WTC11 (cell line): ENCODE measurements at places on chromosomes 4 and X.

DNA sequence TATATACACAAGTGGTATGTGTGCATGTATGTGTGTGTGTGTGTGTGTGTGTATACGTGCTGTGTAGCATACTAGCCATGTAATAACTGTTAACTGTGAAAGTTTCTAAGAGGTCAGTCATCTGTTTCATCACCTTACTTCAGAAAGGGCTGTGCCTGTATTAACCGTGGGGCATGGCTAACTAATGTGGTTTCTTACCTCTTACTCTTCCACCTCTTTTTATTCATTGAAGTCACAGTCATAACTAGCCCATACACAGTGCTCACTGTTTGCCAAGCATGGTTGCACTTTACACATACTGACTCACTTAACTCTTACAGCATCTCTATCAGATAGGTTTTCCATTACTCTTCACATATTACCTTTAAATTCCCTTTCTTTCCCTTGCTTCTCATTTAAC, 23.7 kb upstream of the LRAT start:
- H3K4me1 ChIP-seq: peaks cover 36% of the 10 kb centered on the region
- H3K36me3 ChIP-seq: no peaks in the 10 kb centered on the region
- H3K4me3 ChIP-seq: no peak overlapping the region
- no peak for DNase-seq
- H3K27me3 ChIP-seq: no peaks in the 10 kb centered on the region; the same call in 1 of the 2 replicates

DNA sequence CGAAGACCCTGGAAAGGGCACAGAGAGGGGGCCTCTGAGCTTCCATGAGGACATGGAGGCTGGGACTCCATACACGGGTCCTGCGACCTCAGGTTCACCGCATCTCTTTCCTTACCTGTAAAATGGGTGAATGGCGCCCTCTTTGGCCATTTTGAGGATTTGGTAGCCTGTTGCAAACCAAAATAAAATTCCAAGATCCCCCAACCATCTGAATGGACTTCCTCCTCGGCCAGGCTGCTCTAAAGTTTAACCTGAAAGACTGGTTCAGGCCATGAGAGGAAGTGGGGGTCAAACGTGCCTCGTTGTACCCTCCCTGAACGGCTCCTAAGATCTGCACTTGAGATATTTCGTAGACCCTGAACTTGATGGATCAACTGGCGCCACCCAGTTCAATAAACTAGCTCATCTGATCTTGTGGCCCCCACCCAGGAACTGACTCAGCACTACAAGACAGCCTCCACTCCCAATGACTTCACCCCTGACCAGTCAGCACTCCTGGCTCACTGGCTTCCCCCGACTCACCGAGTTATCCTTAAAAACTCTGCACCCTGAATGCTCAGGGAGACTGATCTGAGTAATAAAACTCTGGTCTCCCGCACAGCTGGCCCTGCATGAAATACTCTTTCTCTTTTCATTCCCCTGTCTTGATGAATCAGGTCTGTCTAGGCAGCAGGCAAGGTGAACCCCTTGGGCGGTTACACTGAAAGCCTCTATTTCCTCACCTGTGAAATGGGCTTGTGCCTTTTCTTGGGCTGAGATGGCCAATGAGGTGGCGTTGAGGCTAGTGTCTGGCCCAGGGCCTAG, 32.9 kb upstream of the GPR78 start:
- no peak overlapping the region for H3K4me3 ChIP-seq
- H3K4me1 ChIP-seq: peaks cover 15% of the 10 kb centered on the region
- H3K27me3 ChIP-seq: peaks cover 3% of the 10 kb centered on the region; the same call in 1 of the 2 replicates
- no peaks in the 10 kb centered on the region for H3K36me3 ChIP-seq

- DNase-seq: no peak
- no peak overlapping the region for H3K4me3 ChIP-seq
- H3K27ac ChIP-seq: no peak overlapping the region
- H3K4me1 ChIP-seq: peaks cover 34% of the 10 kb centered on the region
- no peaks in the 10 kb centered on the region for H3K27me3 ChIP-seq
Measured at GRCh38 chr4:109406337-109406931, 27.2 kb upstream of the SEC24B start.

DNA sequence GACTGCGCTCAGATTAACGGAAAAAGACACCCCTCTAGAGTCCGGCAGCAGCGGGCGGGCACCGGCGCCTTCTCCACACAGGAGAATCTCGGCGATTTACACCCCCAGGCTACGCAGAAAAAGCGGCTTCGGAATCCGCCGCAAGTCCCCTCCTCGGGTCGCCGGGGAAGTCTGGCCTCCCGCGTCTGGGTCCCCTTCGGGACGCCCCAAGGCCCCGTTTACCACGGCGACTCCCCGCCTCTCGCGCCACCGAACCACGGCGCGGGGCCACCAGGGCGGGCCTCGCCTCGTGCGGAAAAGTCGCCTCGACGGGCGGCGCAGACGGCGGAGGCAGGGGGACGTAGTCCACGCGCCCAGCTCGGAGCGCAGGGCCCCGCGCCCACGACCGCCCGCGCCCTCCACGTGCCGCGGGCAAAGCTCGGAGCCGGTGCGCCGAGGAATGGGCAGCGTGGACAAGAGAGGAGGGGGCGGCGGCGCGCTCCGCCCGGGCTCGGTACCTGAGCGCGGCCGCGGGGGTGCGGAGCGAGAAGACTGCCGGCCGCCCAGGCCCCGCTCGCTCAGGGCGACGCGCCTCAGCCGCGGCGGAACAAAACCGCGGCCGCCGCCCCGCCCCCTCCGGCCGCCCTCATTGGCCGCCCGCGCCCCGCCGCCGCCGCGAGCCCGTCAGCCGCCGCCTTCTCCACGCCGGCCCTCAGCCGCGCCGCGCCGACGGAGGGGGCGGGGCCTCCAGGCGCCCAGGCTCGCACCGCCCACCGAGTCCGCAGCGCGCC, at the start of gene FAM53A:
Gene FAM53A (minus strand): TSS at position 578 of the 770 bp plus-strand sequence. CDS start 15,572 bp downstream, outside the sequence.
- H3K36me3 ChIP-seq: no peaks in the 10 kb centered on the region
- peaks cover 27% of the 10 kb centered on the region for H3K27me3 ChIP-seq
- DNase-seq: peak; percentile 42
- no peak within 1 kb of the TSS for H3K27ac ChIP-seq
- H3K4me1 ChIP-seq: peaks cover 16% of the 10 kb centered on the region

- no peak for DNase-seq
- H3K4me3 ChIP-seq: no peak overlapping the region
- no peak overlapping the region for H3K27ac ChIP-seq
- H3K4me1 ChIP-seq: peaks cover 31% of the 10 kb centered on the region
Measured at GRCh38 chr4:107751670-107752069, 31.6 kb upstream of the PAPSS1 start.

DNA sequence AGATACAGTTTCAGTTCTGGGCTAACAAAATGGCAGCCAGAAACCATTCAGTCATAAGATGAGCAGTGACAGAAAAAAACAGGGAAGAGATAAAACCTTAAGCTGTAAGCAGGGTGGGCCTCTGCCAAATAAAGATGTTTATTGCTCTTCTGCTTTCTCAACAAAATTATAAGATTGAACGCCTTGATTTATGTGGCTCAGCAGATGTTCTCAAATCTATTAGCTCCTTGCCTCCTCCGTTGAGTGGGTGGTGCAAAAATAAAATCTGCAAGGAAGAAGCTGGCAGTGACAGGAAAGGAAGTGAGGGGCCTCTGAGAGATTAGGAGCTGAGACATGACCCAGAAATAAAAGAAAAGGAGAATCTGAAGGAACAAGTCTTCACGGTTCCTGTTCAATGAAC, 206.6 kb downstream of the PTTG2 start:
- H3K4me1 ChIP-seq: peaks cover 12% of the 10 kb centered on the region
- H3K36me3 ChIP-seq: peaks cover 9% of the 10 kb centered on the region
- no peak overlapping the region for H3K4me3 ChIP-seq
- H3K27me3 ChIP-seq: no peaks in the 10 kb centered on the region; the same call in 1 of the 2 replicates
